ENCODE measurements at places on chromosomes 3 and 15. TPM values are rescaled to one million over a fixed set of nuclear protein-coding genes. Genes with fewer than 3 reads are reported as not detected.

Gene RABL3
- 19.5 TPM for total RNA-seq

Gene TRIM59
- total RNA-seq, result 30.5 TPM

Gene CMTM8
- 0.36 TPM for total RNA-seq

Gene GOLGA6L4
- 2.7 TPM for total RNA-seq

Gene NMB
- 3.8 TPM for total RNA-seq

Gene NR2F2
- total RNA-seq, result not detected

Gene ZMYND10
- 0.95 TPM for total RNA-seq

Gene CCDC54
- total RNA-seq, result not detected

Gene PCSK6
- 0.95 TPM for total RNA-seq

Gene HPS3
- 27.8 TPM for total RNA-seq

Gene MYH15
- total RNA-seq, result 0.14 TPM

Gene THSD4
- not detected for total RNA-seq

Gene SLC22A13
- 1.3 TPM for total RNA-seq

Gene CYB561D2
- total RNA-seq, result 38.2 TPM

Gene MTHFS
- 12.2 TPM for total RNA-seq

Gene DUOX1
- total RNA-seq, result not detected
